ENCODE measurements at places on chromosomes 1 and 21.

GRCh38 chr1:43031316-43032203 lies 72.9 kb upstream of the SLC2A1 start:
- DNase-seq = no peak

DNA sequence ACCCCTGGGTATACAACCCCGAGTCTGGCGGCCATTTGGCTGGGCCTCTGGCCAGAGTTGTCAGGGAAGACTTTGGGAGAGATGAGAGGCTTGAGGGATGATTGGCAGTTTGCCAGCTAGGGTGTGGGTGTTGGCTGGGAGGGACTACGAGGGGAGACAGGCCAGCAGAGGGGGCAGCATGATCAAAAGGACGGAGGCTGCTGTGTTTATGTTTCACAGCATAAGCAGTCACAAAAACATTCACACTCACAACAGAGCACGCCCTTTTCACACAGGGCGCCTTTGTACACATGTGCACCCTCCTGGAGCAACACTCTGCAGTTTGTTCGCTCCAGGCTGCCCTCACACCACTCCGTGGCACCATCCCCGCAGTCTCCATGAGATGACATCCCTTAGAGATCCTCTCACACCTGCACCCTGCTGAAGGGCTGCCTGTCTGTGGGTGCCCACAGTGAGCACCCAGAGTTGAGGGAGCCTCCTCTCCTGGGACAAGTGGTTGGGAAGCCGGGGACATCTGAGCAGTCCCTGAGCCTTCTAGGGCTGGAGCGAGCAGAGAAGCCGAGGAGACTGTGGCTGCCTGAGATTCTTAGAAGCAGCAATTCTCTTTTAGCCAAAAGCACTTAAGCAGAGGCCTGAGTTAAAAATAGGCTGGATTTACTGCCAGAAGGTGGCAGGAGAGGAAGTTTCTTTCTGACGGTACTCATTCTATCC lies 15.4 kb downstream of the EFNA3 start:
- peak; percentile 68 for DNase-seq

DNA sequence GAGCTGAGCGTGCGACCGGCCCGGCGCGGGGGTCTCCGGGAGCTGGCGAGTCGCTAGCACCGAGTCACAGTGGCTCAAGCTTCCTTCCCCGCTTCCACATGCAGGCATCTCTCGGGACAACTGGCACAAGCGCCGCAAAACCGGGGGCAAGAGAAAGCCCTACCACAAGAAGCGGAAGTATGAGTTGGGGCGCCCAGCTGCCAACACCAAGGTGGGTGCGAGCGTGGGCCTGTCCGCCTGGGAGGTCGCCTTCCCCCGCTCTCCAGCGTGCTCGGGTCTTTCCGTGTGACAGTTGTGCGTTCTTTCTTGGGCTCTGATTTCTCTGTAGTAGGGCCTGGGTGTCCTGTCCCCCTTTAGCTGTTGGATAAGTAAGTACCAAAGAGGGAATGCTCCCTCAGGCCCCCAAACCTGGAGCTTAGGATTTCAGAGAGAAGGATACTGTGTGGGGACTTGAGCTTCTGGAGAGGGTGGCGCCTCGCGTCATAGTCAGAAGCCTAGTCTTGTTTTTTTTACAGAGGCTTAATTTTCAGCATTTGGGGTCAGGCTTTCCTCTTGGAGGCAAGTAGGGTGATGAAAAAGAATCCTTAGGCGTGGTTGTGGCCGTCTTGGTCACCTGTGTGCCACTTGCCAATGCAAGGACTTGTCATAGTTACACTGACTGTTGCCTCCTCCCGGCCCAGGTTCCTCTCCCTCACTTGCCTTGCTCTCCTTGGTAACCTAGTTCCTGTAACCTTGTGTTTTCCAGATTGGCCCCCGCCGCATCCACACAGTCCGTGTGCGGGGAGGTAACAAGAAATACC lies 790 bp downstream of the RPS8 start:
- no peak for DNase-seq

GRCh38 chr1:197268012-197268411 lies at the start of gene CRB1:
CRB1 (plus strand) TSS chr1:197268252; CDS start chr1:197268413, 161 bp downstream.
- no peak for DNase-seq

DNA sequence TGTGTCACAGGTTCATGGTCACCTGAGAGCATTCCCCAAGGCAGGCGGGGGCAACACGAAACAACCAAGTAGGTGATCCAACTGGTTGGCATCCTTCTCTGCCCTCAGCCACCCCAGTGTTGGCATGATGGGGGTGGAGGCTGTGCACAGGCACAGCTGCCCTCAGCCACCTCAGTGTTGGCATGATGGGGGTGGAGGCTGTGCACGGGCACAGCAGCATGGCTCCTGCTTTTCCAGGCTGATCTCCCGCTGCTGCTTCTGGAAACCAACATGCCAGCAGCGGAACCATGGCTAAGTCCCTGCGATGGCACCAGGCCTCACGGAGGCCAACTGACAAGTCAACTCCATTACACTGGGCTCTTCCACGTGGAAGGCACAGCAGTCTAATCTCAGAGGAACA lies 447.8 kb downstream of the PTPRU start:
- no peak for DNase-seq

DNA sequence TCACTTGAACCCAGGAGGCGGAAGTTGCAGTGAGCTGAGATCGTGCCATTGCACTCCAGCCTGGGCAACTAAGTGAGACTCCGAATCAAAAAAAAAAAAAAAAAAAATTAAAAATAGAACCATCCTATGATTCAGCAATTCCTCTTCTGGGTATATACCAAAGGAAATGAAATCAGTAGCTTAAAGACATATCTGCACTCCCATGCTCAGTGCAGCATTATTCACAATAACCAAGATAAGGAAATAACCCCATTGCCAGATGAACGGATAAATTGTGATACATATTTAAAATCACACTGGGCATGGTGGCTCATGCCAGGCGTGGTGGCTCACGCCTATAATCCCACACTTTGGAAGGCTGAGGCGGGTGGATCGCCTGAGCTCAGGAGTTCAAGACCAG lies 23.8 kb downstream of the ALDH9A1 start:
- peak; percentile 49 for DNase-seq

DNA sequence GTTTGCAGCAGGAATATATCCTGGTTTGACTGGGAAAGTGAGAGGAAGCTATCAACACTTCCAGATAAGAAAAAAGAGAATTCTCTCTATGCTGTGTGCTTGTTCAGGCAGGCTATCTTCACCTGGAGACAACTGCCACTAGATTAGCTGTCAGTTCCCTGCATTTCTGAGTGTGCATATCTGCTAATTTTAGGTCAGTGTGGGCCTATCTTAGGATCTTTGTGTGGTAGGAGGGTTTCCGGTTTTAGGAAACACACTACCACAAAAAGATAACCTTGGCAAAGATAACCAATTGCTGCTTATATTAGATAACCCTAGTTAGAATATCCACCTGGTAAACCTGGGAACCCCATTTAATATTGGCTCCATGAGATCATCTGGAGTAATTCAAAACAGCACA lies 22.5 kb upstream of the GBP5 start:
- DNase-seq = no peak

DNA sequence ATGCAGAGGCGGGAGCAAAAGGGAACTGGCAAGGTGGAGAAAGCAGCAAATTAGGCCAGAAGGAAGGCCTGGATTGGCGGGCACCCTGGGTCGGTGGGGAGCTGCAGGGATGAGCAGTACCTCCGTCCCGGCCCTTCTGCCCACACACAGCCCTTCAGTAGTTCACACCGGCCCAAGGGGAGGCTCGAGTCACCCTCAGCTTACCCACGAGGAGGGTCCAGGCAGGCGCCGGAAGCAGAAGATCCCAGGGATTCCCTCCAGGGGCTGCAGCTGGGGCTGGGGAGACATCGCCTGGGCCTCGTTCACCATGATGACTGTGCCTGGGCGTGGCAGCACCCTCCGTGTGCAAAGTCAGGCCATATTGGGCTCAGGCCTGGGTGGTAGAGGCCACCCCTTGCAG lies 190.0 kb downstream of the PRDM16 start:
- DNase-seq = no peak

- no peak for DNase-seq
These were observed 113.2 kb downstream of the PTGER3 start for GRCh38 chr1:70934194-70934961.

GRCh38 chr1:119784191-119784781 lies 15.6 kb upstream of the HMGCS2 start:
- peak; percentile 76 for DNase-seq

- DNase-seq = no peak
These were observed 11.7 kb downstream of the DSCAM start for GRCh38 chr21:40835184-40835694.

DNA sequence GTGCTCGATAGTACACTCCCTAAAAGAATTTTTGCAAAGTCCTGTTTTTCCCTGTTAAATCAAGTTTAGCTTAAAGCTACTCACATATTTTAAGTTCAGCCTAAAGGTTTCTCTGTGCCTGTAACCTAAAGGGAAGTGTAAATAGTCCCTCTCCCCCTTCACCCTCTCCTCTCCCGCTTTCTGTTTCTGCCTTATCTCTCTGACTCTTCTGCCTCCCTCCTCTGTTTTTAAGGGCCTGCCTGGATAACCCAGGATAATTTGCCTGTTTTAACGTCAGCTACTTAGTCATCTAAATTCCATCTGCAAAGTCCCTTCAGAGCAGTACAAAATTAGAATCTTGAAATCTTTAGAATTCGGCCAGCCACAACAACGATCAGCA lies 92.6 kb downstream of the NID1 start:
- peak; percentile 85 for DNase-seq

DNA sequence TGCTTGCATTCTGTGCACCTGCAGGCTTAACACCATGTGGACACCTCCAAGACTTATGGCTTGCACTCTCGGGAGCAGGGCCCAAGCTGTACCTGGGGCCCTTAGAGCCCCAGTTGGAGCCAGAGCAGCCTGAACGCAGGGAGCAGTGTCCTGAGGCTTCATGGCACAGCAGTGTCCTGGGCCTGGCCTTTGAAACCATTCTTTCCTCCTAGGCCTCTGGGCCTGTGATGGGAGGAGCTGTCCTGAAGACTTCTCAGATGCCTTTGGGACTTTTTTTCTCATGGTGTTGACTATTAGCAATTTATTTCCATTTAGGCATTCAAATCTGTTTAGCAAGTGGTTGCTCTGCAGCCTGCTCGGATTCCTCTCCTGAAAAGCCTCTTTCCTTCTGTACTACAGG lies 11.0 kb downstream of the RPTN start:
- DNase-seq = no peak

DNA sequence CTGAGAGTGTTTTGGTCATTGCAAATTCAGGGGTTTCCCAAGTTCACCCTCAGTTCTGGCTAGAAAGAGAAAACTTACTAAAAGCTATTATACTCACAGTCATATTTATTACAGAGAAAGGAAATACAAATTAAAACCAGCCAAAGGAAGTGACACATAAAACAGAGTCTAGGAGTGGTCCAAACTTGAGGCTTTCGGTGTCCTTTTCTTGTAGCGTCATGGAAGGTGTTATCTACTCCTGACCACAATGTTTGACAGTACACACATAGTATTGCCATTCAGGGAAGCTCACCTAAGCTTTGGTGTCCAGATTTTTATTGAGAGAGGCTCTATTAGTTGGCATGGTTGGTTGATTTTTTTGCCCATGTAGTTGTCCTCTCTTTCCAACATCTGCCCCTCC lies 59.0 kb downstream of the SLC35A3 start:
- no peak for DNase-seq

DNA sequence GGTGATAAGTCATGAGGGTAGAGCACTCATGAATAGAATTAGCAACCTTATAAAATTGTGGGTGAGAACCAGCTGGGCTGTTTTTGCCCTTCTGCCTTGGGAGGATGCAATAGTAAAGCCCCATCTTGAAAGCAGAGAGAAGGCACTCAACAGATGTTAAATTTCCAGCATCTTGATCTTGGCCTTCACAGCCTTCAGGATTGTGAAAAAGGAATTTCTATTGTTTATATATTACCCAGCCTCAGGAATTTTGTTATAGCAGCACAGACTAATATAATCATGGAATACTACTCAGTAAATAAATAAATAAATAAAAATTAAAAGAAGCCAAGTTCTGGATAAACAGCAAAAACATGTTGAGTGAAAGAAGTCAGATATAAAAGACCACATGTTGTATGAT lies 175.2 kb downstream of the KCNT2 start:
- DNase-seq = no peak

- DNase-seq = no peak
These were observed 144.8 kb downstream of the GLUL start for GRCh38 chr1:182246783-182247182.

GRCh38 chr1:171486048-171486519 lies 754 bp downstream of the PRRC2C start:
- peak; percentile 71 for DNase-seq

- DNase-seq = no peak
These were observed 9.7 kb upstream of the ARHGEF16 start for GRCh38 chr1:3444736-3445135.

DNA sequence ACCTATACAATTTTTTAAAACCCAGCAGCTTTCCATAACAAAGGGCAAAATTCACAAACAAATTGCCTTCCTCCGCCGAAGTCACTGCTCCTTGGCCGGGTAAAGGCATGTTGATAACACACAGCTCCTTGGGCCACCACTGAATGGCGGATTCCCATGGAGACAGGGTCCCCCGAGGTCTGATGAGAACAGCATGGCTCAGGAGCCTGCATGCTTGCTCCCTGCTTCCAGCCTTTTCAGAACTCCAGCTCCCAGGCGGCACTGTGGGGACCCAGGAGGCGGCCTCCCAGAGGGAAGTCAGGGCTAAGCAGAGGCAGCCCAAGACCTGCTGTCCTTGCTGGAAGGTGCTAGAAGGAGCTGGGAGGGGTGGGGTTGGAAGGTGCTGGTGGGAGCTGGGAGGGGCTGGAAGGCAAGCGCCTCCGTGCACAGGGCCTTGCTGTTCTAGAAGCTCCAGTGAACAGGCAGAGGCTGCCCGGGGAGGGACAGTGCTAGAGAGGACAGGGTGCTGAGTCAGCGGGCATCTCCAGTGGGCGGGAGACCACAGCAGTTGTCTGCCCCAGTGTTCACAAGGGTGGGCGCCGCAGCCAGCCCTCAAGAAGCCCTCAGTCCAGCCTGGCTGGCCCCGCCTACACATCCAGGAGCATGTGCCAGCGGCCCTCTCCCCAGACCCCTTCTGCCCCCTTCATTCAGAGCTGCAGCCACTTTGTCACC lies 35.1 kb downstream of the PRDM16 start:
- no peak for DNase-seq

GRCh38 chr1:154351363-154352068 lies 26.2 kb downstream of the ATP8B2 start:
- no peak for DNase-seq

DNA sequence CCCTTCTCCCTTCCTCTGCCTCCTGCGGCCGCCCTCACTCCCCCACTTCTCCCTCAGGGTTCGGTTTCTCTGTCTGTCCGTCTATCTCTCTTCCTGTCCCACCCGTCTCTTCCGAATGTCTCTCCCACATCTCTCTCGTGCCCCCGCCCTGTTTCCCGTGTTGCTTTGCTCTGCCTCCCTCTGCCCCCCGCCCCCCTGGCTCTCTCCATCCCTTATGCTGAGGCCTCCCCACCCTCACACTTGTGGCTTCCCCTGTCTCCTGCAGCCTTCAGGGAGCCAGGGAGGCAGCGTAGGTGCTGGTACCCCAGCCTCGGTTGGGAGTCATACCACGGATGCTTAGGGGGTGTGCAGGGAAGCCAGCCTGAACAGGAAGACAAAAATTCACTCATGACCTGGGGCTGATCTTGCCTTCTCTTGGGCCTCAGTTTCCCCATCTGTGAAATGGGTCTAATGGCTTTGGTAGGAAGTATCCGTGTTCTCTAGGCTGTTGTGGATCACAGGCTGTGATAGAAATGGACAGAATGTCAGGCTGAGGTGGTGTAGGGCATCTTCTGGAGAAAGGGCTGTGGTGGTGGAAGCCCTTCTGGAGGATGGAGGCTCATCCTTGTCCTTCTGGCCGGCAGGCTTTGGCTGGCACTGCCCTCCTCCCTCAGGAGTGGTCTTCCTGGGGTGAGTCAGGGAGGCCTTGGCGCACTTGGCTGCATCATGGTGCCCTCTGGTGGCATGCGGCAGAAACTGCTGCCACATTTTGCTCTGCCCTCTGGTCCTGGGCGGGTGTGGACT lies 55.5 kb downstream of the FOXO6 start:
- peak; percentile 79 for DNase-seq
